ENCODE measurements at places on chromosomes 11 and 22.

DNA sequence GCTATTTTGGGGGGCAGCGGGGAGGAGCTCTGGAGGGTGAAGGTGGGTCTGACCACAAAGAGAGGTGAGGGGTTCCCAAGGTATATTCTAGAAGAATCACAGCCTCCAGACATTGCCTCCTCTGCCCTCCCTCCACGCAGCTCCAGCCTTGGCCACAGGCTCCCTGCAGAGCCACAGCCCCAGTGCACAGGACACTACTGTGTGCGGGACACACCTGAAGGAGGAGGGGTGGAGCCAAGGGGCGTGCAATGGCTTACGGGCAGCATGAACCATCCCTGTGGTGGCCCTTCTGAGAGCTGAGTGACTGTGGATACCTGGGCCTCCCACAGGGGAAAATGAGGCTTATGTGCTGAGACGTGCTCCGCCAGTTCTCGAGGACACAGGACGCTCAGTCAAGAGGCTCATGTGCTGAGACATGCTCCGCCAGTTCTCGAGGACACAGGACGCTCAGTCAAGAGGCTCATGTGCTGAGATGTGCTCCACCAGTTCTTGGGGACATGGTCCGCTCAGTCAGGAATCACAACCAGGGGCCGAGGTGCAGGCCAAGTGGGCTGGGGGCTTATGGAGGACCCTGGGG is 417.3 kb downstream of the SHANK2 start:
- no peak for DNase-seq

DNA sequence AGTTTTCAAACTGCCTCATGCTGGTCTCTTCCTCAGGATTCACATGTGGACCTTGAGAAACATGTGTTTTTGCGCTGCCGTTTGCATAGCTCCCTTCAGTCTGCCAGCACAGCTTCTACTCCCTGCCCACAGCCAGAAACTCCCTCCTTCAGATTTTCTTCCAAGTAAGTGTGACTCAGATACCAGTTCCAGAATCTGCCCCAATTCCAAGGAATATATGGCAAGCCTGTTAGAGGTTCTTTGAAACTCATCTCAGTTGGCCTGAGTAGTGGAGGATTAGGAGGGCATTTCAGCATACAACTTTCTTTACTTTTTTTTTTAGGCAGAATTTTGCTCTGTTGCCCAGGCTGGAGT is 67.1 kb downstream of the SNX19 start:
- no peak for DNase-seq

GRCh38 chr11:18770479-18771125 is 21.0 kb downstream of the PTPN5 start:
- DNase-seq, result no peak

DNA sequence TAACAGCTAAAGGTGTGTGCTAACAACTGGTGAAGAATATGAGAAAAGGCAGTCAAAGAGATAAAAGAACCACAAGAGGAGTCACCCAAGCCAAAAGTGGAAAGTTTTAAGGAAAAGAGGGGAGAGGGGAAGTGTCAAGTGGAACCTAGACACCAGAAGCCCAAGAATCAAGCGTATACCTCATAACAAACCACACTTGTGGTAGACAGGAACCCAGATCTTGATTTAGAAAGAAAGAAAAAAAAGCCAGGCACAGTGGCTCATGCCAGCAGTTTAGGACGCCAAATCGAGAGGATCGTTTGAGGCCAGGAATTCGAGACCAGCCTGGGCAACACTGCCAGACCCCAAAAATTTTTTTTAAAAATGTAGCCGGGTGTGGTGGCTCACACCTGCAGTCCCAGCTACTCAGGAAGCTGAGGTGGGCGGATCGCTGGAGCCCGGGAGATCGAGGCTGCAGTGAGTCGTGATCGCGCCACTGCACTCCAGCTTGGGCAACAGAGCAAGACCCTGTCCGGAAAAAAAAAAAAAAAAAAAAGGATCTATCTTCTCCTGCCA is 877 bp downstream of the SLC25A17 start:
- no peak for DNase-seq

DNA sequence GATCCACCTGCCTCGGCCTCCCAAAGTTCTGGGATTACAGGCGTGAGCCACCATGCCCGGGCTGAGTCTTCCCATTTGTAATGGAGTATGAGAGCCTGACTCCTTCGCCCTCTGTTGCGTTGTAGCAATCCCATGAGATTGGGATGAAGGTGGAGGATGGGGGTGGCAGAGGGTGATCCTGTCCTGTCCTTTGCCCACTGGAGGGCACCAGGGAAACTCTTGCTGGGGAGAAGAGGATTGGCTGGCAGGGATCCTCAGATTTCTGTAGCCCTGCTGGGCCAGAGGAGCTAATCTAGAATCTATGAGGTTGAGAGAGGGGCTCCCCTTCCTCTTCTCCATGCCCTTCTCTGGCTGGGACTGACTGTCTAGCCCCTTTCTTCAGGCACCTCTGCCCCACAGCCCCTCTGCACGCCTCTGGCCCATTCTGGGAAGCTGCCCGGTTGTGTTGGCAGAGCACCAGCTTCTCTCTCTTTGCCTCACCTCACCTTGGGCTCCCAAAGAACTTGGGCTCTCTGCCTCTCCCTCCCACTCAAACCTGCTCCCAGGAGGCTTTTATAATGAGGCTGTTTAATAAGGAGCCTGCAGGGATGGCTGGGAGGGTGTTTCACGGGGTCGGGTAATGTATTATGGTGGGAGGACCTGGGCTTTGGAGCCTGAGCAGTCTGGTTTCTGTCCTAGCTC is 9.5 kb upstream of the CATSPER1 start:
- DNase-seq, result no peak

- no peak for DNase-seq
These were observed 48.8 kb downstream of the NAT10 start for GRCh38 chr11:34154059-34154875.

- DNase-seq, result no peak
These were observed 11.1 kb downstream of the IGHMBP2 start for GRCh38 chr11:68914761-68915160.

- DNase-seq, result no peak
These were observed 10.5 kb downstream of the CLMP start for GRCh38 chr11:123184531-123184930.

GRCh38 chr22:36014546-36015074 is 14.0 kb downstream of the RBFOX2 start:
- no peak for DNase-seq

DNA sequence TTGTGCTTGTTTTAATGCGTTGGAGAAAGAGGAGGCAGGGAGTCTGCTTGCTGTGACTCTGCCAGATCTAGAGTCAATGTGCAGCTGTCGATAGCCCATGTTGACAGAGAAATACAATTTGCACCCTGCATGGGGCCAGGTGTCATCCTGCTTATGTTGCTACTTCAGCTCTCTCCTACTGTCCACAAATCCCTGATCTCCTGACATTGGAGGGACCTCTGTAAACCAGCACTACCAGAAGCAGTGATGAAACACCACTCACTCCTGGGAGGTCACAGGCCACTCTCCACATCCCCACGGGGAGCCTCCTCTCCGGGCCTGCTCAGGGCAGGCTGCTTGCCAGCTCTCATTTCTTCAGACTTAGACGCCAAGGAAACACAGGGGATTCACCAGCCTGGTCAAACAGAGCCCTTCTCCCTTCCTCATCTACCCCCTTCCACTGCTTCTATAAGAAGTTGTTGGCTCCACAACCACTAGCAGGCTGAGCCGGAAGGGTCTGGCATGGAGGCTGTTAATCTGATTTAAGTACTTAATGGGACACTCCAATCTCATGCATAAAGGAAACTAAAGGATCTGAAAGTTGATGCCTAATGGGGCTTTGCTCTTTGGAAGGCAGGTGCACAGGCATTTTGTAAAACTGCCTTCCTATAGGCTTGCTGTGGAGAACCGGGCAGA is 29.9 kb upstream of the CSNK2A3 start:
- no peak for DNase-seq

- DNase-seq, result no peak
These were observed 85.8 kb upstream of the FGF3 start for GRCh38 chr11:69904974-69905535.

- DNase-seq, result no peak
These were observed 10.1 kb upstream of the GAB2 start for GRCh38 chr11:78427615-78428265.

DNA sequence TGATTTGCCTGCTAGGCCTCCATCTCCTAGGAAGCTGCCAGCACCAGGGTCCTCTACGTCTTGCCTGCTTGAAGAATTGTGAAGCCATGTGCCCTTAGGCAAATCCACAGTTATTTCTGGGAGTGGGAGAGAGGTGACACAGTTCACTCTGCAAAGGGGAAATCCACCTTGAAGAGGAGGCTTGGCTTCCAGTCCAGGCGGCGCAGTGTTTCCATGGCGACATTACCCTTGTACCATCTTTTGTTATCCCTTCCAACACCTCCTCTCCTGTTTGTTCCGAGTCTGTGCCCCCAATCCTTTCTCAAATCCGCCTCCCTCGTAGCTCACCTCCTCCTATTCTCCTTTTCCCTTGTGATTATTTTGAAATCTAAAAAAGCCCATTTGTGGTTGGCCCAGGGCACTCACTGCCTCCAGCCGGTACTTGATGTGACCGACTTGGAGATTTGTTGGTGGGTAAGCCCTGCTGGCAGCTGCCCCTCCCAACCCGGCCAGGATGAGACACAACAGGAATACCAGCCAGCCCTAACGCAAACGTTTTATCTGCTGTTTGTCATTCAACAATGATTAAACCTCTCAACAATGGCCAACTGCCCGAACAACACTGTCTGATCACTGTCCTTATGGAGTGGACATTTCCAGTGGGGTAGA is 18.4 kb downstream of the SYT13 start:
- DNase-seq, result no peak

DNA sequence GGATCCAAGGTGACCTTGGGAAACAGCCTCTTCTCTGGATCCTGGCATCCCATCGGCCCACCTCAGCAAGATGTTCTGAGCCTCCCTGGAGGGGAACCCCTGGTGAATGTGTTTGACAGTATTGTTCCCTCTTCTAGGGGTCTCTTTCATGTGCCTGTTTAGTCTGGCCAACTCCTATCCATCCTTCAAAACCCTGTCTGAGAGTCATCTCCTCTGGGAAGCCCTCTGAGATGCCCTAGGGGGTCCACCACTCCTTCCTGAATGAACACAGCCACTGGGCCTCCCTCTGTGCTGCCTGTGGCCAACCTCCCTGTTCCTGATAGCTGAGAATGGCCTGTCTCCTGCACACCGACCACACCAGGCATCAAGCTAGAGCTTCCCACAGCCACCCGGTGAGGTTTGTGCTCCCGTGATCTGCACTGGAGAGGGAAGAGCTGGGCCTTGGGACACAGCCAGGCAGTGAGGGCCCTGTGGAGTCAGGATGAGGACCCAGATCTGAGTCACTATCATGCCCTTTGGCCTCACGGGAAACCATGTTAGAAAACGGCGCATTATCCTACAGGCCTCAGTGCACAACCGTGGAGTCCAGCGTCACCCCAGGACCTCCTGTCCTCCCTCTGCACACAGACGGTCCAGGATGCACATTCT is 8.8 kb downstream of the WNT7B start:
- no peak for DNase-seq

GRCh38 chr11:48007677-48008076 is 27.3 kb downstream of the PTPRJ start:
- no peak for DNase-seq

DNA sequence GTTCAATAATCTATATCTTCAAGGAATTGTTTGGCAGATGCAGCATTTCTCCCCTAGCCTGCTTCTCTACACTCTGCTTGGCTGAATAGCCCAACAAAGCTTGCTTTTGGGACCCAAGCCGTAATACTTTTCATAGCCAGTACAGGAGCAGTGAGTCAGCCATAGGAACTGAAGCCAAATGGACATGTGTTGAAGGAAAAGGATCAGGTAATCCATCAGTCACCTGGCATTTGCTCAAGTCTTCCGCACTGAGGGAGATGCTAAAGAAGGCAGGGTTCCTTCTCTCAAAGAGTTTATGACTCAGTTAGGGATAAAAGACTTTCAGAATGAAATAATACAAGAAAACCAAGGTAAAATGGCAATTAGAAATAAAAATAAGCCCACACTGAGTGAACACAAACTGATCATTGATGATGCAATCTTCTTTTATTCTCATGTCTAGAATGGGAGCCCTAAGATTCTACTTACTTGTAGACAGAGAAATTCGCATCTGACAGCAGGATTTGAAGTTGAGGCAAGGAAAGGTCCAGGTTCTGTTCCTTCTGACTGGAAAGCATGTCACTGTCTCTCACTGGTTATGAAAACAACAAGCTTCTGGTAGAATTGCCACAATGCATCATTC is 13.2 kb downstream of the C11orf87 start:
- no peak for DNase-seq

- DNase-seq, result no peak
These were observed 7.2 kb downstream of the MICAL2 start for GRCh38 chr11:12117611-12118010.

- no peak for DNase-seq
These were observed 19.8 kb upstream of the FJX1 start for GRCh38 chr11:35598254-35599125.

- DNase-seq, result no peak
These were observed 58.3 kb downstream of the CYTH4 start for GRCh38 chr22:37340331-37341262.

- no peak for DNase-seq
These were observed 815.9 kb downstream of the KCNA4 start for GRCh38 chr11:29200791-29201562.

DNA sequence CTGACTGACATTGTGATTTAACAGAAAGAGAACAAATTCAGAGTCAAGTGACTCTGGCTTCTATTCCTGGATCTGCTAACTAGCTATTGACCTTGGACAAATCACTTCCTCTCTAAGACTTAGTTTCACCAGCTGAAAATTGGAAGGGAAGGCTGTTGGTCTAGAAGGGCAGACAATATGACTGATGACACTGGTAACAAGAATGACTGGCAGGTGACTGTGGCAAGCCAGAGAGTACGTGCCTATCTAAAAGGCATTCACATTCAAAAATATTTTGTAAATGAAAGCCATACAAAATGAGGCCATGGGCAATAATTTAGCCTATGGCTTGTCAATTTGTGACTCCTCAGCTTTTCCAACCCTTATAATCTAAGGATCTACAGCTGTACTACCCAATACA is 23.5 kb downstream of the SERGEF start:
- DNase-seq, result no peak

GRCh38 chr22:45893516-45893915 is 83.4 kb downstream of the WNT7B start:
- DNase-seq, result no peak

DNA sequence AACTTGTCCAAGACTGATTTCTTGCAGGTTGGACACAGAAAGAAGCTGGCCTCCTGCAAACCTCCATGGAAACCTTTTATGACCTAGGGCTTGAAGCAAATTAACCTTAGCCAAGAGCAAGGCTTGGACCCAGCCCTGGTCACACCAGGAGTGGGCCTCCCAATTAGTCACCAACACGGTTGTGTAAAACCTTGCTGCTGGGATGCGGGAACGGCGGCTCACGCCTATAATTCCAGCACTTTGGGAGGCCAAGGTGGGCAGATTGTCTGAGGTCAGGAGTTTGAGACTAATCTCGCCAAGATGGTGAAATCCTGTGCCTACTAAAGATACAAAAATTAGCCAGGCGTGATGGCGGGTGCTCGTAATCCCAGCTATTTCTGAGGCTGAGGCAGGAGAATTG is 419.9 kb downstream of the AASDHPPT start:
- no peak for DNase-seq

- no peak for DNase-seq
These were observed 56.1 kb downstream of the PRMT3 start for GRCh38 chr11:20443596-20443995.
